Fibroblast of the aortic adventitia (primary cell): ENCODE measurements at places on chromosomes 1 and 21.
A peak's percentile ranks its signal among the peaks of the same experiment; 100 is the strongest.

DNA sequence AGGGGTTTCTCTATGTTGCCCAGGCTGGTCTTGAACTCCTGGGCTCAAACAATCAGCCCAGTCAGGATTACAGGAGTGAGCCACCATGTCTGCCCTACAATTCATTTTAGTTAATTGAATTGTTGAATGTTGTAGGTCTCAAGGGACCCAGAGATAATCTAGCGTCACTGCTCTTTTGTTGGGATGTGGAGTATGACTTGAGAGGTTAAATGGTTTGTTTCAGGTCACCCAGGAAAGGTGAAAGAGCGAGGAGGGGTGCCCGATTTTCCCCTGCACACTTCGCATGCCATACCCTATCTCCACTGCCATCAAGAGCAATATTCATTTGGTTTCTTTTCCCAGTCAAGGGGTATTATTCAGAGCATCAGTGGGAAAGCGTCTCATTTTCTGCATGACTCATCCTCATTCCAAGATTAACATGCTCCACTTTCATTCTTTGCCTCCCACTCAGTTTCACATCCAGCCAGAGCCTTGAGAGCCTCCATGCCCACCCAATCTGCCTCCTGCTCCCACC lies 13.1 kb upstream of the SLC30A1 start:
- DNase-seq, result peak; percentile 85

DNA sequence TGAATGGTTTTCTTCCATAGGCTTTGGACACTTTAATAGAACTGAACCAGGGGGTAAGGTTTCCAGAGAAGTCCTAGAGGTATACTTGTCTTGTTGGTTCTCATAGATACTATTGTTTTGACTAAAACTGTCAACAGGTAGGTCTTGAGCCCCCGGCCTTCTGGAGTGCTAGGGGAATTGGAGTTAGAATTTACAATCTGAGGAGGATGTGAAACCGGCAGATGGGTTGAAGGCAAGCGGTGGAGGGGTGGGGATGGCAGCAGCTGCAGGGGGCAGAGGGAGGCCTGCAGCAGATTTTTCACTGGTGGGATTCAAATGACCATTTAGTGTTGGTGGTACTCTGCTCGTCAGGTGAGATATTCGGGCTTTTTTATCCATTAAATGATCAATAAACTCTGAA lies 4.3 kb upstream of the CD1D start:
- DNase-seq, result no peak

DNA sequence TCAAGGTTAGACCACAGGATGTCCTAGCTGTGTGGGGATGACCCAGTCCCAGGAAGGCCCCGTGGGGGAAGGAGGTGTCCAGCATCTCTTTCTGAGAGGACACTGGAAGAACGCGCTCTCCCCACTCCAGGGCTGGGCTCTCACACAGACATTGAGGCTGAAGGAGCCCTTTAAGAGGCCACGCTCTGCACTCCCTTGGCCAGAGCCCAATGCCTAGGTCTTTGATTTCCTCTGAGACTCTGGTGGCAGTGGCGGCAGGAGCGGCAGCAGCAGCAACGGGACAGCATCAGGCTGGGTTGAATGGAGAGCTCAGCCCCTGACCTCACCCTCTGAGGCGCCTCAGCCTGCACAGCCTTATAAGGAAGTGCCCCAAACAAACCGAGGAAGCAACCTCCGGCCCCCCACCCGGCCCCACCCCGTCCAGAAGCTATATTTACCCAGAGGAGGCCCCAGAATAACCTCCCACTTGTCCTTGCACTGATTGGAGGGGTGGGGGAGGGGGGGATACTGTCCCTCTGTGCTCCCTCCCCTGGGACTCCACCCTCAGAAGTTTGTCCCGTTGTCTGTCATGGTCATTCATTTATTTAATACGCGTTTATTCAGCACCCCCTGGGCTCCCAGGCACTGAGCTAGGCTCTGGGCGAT lies 12.3 kb downstream of the NES start:
- DNase-seq, result no peak

- no peak for DNase-seq
Observed at GRCh38 chr1:170097449-170097948, 23.0 kb upstream of the KIFAP3 start.

GRCh38 chr1:14780271-14780670 lies 181.8 kb downstream of the KAZN start:
- no peak for DNase-seq

DNA sequence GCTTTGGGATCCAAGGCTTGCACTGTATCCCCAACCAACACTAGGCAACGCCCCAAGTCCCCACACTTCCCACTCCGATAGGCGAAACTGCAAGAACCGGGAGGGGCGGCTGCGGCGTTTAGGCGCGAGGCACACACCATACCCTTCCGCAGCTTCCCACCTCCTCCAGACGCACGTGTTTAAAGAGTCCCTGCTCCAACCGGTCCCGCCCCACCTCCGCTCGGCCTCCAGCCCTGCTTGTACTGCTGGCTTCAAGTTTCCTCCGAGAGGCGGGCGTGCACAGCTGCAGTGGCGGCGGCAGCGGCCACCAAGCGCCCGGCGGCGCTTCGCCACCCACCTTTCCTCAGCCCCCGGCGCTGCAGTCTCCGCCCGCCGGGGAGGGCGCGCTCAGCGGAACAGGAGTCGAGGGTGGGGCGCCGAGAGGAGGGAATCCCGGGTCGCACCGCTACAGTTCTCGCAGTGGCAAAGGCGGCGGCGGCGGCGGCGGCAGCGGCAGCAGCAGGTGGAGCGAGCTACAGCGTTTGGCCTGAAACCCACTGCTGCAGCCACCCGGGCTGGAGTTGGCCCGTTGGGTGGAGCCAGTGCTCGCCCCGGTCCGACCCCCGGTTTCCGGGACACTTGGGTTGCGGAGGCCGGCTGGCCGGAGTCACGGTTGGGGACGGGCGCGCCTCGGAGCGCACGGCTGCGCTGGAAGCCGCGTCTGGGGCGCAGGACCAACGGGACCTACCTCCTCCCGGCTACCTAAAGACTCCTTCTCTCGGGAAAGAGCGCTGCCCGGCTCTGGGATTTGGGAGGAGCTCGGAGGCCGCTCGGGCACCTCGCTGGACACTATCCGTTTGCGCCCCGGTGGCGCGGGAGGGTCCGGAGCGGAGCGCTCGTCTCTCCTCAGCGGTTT lies at the start of gene CNIH3:
Gene CNIH3 (plus strand): TSS at position 457 of the 895 bp plus-strand sequence. CDS start 858 bp downstream, outside the sequence.
- DNase-seq, result peak; percentile 88

- DNase-seq, result no peak
Observed at GRCh38 chr1:147169840-147170674, 2.2 kb downstream of the PRKAB2 start.

DNA sequence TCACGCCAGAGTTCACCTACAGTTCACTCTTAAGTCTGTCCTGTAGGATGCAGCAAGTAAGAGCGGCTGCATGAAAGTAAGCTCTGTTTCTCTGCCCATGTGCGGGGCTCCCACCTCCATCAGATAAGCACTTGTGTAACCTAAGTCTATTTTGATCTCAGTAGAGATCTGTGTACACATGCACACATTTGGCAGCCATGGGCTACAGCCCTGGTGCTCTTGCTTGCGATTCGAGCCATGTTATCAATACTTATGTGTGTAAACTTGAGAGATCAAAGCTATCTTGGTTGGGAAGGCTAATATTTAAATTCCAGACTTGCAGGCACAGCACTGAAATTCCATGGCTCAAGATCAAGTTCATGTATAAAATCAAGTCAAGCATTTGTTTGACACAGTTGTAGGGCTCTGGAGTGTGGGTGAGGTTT lies 244.7 kb upstream of the FGGY start:
- DNase-seq, result peak; percentile 31

DNA sequence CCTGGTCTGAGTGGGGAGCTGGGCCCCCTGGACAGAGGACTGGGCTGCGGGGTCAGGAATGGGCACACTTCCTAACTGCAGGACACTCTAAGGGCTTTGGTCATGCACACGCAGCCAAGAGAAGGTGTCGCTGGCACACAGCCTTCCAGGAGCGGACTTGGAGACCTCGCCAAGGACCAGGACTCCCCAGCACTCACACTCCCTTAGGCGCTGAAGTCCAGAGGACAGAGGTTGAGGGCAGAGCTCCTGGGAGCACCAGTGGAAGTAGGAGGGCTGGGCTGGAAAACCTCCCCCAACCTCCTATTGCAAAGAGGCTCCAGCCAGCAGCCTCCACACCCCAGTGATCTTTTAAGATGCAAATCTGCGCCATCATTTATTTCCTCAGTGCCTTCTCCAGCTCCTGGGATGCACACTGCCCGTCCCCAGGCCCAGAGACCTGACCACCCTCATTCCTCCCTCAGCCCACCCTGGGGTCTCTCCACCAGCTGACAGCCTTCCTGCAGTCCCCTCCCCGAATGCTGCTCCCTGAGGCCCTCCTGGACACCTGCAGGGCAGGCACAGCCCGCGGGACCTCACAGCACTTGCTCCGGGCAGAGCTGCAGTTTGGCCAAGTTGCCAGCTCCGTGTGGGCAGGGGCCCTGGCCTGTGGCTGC lies 3.0 kb downstream of the TSPEAR start:
- no peak for DNase-seq

DNA sequence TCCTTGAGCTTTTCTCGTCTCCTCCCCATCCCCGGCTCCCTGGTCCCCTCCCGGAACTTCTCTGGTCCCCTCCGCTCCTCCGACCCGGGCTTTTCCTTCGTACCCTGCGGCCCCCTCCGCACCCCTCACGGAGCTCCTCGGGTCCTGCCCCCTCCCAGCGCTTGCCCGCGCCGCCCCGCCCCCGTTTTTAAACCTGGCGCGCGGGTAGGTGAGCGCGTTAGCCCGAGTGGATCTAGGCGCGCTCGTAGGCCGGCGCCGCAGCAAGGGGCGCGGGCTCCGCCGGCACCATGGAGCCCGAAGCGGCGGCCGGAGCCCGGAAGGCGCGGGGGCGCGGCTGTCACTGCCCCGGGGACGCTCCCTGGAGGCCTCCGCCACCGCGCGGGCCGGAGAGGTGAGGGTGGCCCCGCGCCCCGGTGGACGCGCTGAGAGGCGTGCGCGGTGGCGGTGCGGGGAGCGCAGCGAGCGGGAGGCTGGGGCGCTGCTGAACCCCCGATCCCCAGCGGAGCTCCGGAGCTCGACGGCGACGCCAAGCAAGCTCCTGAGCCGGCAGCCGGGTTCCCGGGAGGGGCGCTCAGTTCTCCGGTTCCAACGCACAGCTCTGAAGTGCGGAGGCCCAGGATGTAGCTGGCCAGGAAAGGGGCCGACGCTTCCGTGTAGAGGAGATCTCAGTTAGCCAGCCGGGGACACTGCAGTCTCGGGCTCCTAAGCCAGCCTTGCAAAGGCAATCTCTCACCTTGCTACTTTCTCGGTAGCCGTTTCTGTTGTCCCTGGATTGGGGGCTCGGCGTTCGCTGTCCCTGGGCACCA lies at the start of gene RIPPLY3:
Gene RIPPLY3 (plus strand): TSS at position 217 of the 806 bp plus-strand sequence. CDS start 71 bp downstream, at position 288.
- DNase-seq, result peak; percentile 8

DNA sequence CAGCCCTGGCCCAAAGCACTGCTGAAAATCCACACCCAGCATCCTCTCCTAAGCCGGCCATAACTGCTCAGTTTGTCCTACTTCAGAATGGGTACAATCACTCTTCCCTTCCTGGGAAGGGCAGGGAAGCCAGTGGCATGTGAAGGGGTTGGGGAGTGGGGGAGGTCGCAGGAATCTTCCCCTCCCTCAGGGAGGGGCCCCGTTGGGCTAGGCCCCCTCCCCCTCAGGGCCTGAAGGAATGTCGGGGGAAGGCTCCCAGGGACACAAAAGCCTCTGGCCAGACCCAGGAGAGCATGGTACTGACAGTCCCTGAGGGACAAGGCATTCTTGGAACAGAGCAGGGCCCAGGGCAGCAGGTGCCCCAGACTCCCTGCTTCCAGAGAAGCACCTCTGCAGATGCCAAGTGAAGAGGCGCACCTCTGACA lies 1.2 kb downstream of the ELOVL1 start:
- no peak for DNase-seq

DNA sequence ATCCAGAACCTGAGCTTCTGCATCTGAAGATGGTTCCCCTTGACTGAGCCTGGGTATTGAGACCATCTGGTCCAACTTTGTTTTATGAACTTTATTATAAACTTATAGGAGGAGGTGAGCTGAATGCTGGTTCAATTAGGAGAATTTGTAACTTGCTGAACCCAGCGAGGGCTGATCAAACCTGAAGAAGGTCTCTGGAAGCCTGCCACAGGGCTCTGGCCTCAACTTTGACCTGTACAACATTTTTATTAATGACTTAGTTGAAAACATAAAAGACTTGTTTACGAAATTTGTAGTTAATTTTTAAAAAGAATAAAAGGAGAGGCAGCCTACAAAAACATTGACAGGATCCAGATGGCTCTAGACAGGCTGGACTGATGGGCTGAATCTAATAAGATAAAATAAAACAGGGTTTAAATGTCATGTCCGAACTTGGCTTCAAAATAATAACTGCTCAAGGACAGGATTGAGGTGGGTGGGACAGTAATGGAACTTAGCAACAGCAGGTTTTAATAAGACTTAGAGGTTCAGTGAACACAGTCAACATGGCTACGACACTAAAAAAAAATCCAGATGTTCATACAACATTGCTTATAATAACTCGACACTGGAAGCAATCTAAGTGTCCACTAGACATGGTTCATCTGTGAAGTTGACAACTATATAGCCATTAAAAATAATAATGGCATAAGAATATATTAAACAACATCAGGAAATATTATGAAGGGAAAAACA lies 53.4 kb upstream of the GJB5 start:
- no peak for DNase-seq

GRCh38 chr1:65372557-65372956 lies 47.9 kb upstream of the LEPR start:
- no peak for DNase-seq

- no peak for DNase-seq
Observed at GRCh38 chr1:37752213-37752582, 12.7 kb downstream of the EPHA10 start.

GRCh38 chr1:19596065-19596713 lies 47.9 kb upstream of the NBL1 start:
- DNase-seq, result no peak

- no peak for DNase-seq
Observed at GRCh38 chr1:5994713-5995621, 2.7 kb upstream of the NPHP4 start.

DNA sequence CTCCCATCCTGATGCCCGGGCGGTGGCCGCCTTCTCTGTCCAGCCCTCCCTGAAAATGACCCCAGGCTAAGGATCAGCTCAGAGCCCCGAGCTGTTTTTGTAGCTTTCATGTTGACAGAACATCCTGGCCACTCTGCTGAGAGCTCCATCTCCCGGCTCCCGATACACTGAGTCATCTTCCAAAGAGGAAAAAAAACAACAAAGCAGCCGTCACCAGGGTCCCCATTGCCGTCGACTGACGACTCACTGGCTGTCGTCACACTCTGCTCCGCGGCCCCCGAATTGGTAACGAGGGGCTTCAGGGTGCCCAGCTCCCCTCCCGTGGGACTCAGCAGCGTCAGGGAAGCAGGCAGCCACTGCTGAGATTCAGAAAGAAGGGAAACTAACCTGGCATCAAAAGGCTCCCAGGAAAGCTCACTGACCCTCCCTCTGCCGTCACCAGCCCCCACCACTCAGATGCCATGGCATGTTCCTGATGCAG lies 67.2 kb downstream of the CD46 start:
- DNase-seq, result peak; percentile 45
